ENCODE measurements at places on chromosomes 5 and 9.

GRCh38 chr9:111456529-111456928 is 27.7 kb downstream of the ECPAS start:
- DNase-seq = no peak

DNA sequence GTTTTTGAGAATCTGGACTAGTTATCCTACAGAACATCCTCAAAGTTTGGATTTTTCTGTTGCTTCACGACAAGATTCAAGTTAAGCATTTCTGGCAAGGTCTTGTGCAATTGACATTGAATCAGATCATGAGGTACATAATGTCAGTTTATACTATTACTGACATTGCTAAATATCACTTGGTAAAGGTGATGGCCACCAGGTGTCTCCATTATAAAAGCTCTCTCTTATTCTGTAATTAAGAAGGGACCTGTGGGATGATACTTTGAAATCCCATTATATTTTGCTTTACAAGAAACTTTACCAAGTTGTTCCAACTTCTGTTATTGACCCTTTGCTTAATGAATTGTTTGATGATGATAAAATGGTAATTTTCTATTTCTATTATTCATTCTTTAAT is 131.0 kb upstream of the ASTN2 start:
- DNase-seq = no peak

GRCh38 chr9:134872482-134873231 is 8.0 kb upstream of the FCN2 start:
- no peak for DNase-seq

DNA sequence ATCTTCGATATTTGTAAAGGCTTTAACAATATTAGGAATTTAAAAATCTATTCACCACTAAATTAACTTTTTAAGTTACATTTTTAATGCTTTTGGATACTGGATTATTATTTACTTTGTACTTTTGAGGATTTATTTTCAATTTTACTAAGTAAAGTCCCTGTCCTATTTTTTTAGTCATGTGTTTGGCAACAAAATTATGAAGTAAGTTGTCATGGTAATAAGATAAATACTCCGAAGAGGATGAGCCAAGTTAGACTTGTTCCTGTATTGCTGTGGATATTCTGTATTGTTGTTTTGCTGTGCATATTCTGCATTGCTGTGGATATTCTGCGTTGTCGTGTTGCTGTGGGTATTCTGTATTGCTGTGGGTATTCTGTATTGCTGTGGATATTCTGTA is 210.1 kb downstream of the MTRR start:
- DNase-seq = no peak

Data from endothelial cell of umbilical vein (primary cell).